ENCODE measurements at places on chromosomes 1 and 21.

- no peak for DNase-seq
Measured at GRCh38 chr1:67612788-67613241, 72.2 kb upstream of the GADD45A start.

GRCh38 chr1:13560541-13560940 is 23.1 kb upstream of the PDPN start:
- DNase-seq = no peak

- no peak for DNase-seq
Measured at GRCh38 chr1:201618905-201619304, 80.0 kb downstream of the NAV1 start.

GRCh38 chr1:12436817-12437599 is 181.0 kb downstream of the DHRS3 start:
- no peak for DNase-seq

DNA sequence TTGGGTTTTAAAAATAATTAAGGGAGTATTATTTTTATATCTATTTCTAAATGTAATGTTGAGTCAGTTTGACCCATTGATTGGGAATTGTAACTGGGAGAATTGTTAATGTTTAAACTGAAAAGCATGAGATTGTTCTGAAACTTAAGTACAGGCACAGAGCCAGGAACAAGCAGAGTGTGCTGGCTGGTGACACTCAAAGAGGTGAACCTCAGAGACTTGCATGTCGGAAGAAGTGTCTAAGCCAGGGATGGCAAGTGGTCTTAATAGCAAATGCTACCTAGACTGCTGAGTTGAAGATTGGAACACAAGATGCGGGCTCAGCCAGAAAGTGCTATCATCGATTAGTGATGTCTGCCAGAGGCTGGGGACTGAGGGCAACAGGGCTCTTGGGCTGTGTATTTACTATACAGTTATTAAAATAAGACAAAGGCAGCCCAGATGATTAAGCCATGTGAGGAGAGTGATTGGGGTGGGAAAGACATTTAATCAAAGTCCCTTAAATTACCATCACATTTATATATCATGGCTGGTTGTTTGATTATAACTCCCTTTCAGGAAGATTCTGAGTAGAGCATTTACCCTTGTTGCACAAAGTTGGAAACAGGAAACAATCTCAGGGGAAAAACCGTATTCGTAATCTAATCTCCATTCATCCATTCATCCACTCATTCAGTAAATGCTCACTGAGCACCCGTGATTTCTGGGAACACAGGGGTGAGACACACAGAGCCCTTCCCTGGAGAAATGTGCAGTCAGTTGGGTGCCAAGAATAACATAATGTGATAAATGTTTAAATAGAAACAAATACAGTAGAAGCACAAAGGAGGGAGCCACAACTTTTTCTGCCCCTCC is 42.8 kb downstream of the C8A start:
- DNase-seq = no peak

DNA sequence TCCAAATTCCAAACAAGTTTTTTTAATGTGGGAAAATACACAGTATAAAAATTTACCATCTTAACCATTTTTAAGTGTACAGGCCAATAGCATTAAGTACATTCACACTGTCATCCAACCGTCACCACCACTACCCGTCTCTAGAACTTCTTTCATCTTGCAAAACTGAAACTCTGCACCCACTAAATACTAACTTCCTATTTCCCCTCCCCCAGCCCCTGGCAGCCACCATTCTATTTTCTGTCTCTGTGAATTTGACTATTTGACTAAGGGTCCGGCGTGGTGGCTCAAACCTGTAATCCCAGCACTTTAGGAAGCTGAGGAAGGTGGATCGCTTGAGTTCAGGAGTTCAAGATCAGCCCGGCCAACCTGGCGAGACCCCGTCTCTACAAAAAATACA is 36.1 kb downstream of the CLSTN1 start:
- DNase-seq = no peak

- DNase-seq = no peak
Measured at GRCh38 chr1:182430263-182431068, 19.5 kb upstream of the RGSL1 start.

DNA sequence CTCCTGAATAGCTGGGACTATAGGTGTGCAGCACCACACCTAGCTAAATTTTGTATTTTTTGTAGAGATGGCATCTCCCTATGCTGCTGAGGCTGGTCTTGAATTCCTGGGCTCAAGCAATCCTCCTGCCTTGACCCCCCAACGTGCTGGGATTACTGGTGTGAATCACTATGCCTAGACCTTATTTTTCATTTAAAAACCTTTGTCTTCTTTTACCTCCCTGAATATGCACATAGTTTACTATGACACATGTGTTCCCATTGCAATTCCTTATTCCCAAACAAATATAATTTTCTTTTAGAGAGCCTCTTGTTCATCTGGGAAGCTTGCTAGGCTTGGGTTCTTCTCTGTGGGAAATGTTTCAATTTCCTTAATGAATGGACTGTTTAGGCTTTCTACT is 16.8 kb downstream of the SH3BGR start:
- no peak for DNase-seq

DNA sequence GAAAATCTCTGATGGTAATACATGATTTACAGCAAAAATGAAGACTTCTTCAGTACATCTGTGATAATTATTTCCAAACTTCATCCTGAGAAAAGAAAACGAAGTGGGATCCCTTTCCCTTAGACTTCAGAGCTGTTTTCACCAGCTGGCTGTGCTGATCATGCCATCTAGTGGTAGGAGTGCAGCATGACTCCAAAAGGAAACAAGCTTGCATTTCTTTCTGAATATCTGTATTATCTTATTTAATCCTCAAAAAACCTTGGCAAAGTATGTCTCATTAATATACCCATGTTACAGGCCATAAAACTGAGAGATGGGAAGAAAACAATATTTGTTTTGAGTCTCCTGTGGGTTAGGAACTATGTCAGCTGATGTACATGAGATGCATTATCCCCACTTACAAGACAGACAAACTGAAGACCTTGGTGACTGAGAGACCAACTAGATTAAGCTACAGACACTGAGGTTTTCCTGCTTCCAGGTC is 9.8 kb upstream of the GJA8 start:
- peak; percentile 52 for DNase-seq

DNA sequence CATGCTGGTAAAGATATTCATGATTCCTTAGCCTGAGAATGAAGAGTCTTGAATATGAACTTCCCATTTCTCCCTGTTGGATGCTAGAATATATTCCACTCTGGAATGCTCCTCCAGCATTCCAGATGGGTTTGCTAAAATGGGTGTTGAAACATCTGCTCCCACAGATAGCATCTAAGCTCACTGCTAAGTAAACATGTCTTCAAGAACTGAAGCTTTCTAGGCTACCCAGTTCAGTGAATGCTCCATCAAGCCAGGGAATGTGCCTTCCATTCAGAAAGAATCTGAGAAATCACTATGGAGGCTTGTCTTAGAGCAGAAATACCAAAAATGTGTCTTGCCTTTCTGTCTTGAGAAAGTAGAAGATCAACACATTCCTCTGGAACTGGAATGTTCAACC is 81.1 kb downstream of the TNFSF18 start:
- peak; percentile 54 for DNase-seq

DNA sequence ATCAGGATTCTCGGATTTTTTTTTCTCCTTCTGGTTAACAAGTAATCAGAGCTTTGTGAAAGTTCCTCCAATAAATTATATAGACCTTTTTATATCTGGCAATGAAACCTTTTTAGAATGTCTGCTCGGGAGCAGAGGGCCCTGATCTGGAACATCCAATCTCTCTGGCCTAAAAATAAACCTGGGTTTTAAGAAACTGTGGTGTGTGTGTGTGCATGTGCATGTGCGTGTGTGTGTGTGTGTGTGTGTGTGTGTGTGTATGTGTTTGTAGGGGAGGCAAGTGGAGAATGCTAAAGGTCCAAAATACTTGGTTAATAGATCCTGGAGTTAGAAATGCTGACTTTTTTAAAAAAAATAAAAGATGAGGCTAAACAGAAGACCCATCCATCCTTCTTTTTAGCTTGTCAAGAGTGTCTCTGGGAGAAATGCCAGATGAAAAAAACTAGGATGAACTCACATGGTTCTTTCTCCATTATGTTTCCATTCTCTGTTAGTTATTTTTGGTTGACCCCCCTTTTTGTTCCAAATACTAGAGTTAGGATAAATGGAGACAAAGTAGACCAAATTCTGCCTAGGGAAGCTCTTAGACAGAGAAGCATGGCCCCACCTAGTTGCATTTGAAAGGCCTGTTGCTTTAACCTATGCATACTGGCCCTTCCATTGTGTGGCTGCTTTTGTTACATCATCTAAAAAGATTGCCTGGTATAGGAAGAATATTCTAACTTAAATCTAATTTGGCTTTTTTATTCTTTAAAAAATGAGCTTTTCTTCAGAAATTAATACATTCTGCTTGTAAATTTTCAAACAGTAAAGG is 175.9 kb downstream of the PAPPA2 start:
- DNase-seq = no peak

DNA sequence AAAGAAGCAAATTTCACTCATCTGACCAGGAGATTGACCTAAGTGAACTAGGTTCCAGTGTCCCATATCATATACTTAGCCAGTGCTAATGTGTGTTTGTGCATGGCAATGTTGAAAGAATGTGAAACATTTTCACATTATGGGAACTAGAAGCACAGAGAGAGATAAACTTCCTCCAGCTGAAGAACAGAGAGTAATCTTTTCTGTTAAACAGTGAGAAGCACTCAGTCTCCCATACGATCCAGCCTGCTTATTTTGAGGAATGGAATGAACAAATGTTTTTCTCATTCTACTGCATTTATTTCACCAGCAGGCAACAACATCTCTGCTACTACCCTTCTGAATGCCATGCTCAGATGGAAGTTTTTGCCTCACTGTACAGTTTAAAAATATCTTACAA is 170.5 kb downstream of the TTLL7 start:
- DNase-seq = no peak

Data from hepatic stellate cell (primary cell).